GF-D8 (cell line): ENCODE measurements at places on chromosomes 6 and 20.

DNA sequence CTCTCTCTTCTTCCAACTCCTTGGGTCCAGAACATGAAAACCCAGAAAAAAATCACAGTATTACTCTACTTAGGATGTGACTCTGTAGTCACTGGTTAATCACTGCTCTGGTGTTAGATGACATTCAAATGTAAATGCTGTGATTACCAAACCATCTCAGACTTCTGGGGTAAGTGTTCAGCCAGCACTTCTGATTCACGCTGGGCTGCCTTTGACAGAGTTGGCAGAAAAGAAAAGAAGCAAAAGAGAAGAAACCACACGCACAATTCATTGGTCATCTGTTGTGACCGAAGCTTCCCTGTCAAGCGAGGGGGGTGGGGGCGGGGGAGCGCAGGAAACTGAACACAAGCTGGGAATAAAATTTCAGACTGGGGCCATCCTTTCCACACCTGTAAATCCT, 82.7 kb downstream of the PSMG4 start:
- no peak for DNase-seq

DNA sequence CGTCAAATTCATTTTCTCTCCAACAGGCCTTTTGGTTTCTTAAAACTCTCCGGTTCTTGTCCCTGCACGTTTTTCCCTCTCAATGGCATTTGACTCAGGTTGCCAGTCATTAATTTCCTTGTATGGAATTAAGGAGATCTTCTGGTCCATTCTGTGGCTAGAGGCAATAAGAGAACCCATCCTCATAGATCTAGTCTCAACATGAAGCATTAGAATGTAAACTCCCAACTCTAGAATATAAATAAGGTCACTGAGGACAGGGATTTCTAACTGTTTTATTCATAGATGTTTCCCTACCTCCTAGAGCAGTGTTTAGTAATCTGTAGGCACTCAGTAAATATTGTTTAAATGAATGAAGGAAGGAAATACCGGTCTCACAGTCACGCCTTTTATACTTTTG, 185.2 kb upstream of the FLRT3 start:
- DNase-seq = no peak

DNA sequence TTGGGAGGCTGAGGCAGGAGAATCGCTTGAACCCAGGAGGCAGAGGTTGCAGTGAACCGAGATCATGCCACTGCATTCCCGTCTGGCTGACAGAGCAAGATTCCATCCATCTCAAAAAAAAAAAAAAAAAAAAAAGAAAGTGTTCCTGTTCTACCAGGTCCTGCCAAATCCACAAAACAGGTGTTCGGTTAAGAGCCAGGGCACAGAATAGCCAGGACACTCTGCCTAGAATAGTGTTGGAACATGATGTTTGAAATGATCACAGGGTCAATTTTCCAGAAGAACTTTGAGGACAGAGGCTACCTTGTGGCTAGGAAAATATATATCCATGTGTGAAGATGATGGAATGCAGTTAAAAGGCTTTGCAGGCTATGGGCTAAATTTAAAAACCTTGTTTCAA, 63.6 kb upstream of the TRAF3IP2 start:
- no peak for DNase-seq

GRCh38 chr20:25865715-25866656, 169.3 kb upstream of the ZNF337 start:
- DNase-seq = no peak

DNA sequence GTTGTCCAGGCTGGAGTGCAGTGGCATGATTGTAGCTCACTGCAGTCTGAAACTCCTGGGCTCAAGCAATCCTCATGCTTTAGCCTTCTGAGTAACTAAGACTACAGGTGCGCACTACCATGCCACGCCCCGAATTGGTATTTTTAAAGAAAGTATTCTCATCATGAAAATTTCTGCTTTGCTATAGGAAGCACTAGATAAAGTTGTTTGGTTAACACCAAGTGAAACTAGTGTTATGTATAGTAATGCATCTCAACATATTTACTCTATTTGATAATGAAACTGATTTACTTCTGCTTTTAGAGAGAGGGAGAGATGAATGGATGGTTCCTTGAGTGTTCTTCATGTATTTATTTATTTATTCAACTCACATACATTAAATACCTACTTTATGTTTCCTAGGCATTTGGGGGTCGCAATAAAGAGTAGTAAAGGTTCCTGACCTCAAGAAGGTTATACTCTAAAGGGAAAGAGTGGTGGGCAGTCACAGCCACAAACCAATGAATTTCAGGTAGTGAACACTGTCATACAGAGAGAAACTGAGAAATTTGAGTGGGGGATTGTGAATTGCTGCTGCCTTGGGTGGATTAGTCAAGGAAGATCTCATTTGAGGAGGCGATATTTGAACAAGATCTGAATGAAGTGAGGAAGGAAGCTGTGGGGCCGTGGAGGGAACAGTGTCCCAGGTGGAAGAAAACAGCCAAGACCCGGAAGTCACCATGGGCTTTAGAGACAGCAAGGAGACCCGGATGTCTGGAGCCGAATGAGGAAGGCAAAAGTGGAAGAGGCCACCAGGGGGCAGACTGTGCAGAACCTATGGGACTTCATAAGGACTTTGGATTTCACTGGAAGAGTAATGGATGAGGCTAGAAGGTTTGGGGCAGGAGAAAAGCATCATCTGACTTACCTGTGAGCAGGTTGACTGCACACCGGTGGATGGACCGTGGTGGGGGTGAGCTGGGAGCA, 185.6 kb downstream of the TSHZ2 start:
- no peak for DNase-seq

DNA sequence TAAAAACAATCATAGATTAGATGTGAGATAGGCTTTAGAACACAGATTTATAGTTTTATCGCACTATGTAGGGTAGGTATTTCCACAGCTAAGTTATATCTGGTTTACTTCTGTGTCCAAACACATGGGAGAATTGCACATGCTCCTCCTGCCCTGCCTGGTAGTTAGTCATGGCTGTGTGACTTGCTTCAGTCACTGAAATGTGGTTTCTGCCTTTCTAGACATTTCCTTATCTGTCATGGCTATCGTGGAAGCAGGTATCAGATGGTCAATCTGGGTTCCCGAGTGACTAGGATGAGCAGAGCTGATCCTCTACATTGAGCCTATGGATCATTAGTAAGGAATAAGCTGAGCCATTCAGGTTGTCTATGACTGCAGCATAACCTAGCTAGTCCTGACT, 117.8 kb upstream of the GMDS start:
- DNase-seq = no peak

GRCh38 chr6:85402922-85403321, 47.0 kb upstream of the NT5E start:
- no peak for DNase-seq

GRCh38 chr6:154852687-154853086, 119.5 kb downstream of the SCAF8 start:
- no peak for DNase-seq

DNA sequence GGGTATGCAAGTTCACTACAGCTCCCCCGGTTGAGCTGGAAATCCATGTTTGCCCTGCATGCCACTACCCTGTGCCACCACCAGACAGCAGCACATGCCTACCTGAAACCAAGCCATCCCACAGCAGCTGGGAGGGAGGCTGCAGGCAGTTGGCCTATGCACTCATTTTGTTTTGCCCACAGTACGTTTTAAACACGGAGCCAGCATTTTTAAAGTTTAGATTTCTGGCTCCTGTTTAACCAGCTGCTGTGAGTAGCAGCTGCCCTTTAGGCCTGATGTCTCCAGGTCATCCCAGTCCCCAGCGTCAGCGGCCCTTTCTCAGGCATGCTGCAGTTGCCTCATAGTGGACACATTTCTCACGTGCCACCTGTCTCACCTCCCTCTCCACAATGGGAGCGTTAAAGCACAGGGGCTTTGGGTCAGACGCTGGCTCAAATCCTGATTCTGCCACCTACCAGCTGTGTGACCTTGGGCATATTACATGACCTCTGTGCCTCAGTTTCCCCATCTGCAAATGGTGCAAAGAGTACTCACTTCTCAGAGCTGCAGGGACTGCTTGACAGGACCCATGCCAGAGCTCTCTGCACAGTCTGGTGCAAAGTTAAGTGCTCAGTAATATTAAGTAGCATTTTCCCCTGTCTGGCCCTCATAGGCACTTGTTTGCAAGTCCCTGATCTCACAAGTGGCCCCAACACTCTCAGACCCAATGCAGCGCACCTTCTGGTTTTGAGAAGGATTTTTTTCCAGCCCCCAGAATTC, 8.2 kb upstream of the UBE2V1 start:
- peak; percentile 15 for DNase-seq

DNA sequence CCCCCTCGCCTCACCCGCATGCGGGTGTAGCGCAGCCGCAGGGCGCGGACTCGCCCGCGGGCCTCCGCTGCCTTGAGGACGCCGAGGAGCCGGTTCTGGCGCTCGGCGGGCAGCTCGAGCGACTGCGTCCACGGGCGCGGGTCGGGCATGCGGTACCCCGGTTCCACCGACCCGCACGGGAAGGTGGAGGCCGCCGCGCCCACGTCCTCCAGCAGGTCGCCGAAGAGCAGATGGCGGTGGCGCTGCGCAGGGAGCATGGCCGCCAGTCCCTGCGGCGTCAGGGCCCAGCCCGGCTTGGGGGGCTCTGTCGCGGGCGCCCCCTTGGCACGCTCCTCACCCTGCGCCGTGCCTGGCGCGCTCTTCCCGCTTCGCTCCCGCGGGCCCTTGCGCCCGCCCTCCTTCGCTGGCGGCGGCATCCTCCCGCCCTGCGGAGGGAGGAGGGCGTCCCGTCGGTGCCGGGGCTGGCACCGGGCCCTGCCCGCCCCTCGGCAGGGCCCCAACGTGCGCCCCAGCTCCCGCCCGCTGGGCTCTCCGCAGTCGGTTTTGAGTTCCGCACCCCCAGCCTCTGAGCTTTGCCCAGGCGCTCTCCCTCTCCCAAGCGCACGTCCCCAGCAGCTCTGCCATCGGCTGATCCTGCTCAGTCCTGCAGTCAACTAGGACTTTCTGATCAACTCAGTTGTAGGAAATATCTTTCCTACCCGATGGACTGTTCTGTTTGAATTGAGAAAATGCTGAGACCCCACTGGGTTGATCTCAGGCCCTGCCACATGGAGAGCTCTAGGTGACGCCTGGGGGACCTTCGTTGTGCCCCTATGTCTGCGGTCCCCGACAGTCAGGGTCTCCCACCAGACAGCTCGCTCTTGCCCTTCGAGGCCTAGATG, at the start of gene LKAAEAR1:
TSS of gene LKAAEAR1 (minus strand) at position 595 of the 881 bp plus-strand sequence. CDS start at position 416, 179 bp downstream.
- no peak for DNase-seq

- DNase-seq = no peak
These were observed 110.6 kb upstream of the TENT5A start for GRCh38 chr6:81863123-81863522.

DNA sequence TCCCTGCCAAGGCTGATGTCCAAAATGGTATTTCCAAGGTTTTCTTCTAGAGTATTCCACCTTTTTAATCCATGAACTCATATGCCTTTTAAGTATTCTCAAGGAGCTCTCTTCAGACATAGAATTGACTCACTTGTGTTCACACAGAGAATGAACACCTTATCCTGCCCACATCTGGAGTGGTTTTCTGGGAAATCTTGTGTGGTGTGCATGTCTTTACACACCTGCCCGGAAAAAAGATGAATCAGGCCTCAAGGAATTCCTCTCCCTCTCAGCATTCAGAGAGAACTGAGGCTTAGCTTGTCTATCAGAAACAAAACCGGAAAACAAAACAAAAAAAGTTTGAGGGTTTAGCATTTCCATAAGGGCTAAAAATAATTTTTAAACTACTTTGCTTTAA, 148.8 kb downstream of the TFAP2A start:
- DNase-seq = no peak

GRCh38 chr6:109372130-109372529, 10.1 kb downstream of the CD164 start:
- no peak for DNase-seq

DNA sequence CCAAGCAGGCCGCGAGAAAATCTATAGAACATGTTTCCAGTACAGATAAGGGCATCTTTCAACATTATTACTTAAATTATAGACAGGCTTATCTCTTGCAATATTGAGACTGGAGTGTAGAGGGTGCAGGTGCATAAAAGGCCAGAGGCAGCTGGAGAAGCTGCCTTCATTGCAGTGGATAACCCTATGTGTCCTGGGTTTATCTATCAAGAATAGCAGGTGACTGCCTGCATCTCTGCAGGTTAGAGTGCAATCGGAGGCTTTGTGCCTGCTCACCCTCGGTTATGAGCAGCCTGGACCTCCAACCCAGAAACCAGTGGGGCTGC, 28.7 kb upstream of the ECI2 start:
- DNase-seq = no peak

- DNase-seq = no peak
These were observed 196.7 kb upstream of the CDH4 start for GRCh38 chr20:61055180-61056010.

DNA sequence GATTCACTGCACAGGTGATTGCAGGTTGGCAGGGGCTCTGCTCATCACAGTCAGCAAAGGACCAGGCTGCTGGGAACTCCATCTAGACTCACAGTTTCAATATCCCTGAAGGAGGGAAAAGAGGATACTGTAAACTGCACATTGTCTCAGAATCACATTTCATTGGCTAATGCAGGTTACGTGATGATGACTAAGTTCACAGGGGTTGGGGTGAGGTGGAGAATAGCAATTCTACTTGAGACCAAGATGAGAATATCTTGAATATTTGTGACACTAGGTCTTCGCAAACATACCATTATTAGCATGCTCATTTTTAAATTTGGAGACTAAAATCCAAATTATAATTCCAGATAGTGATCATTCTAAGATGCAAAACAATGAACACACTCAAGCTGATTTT, 208.5 kb upstream of the CITED2 start:
- no peak for DNase-seq

DNA sequence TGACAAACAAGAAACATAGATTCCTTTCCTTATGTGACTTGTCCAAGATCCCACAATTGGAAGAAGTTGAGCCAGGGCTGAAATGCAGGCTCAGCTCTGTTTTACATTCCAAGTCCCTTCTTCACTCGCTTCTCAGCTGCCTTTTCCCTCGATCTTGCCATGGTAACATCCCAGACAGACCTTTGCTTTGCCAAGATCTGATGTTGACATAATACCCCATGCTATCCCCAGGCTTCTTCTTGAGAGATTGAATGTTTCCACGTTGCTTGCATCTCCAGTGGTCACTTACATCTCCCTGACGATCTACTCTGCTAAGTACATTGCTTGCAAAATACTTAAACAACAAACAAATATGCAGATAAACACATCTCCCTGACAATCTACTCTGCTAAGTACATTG, 63.5 kb downstream of the TBXT start:
- DNase-seq = no peak

GRCh38 chr6:71977884-71978283, 91.5 kb downstream of the RIMS1 start:
- no peak for DNase-seq

- no peak for DNase-seq
These were observed 67.7 kb upstream of the PLEKHG1 start for GRCh38 chr6:150531957-150532356.
